ENCODE measurements at places on chromosomes 5 and 9.

- DNase-seq, result no peak
Observed at GRCh38 chr9:131180454-131180853, 55.1 kb downstream of the NUP214 start.

- no peak for DNase-seq
Observed at GRCh38 chr9:126617003-126617822, 3.5 kb downstream of the LMX1B start.

GRCh38 chr9:111648066-111648465 is 13.3 kb upstream of the GNG10 start:
- DNase-seq, result no peak

- no peak for DNase-seq
Observed at GRCh38 chr5:173247510-173247909, 12.5 kb upstream of the NKX2-5 start.

DNA sequence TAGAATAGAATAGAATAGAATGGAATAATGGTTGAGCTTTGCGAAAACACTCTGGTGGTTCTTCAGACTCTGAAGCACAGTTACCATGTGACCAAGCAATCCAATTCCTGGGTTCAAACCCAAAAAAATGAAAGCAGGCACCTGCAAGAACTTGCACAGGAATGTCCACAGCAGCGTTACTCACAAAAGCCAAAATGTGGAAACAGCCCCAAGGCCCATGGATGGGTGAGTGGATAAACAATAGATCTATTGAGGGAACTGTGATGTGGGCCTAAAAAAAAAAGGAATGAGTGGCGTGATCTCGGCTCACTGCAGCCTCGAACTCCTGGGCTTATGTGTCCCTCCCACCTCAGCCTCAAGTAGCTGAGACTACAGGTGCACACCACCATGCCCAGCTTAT is 21.4 kb upstream of the TMEM250 start:
- DNase-seq, result no peak

- DNase-seq, result no peak
Observed at GRCh38 chr9:20040991-20041696, 252.3 kb upstream of the SLC24A2 start.

- peak; percentile 28 for DNase-seq
Observed at GRCh38 chr5:110054240-110054639, 364.5 kb downstream of the MAN2A1 start.

GRCh38 chr9:134743853-134744252 is 102.2 kb downstream of the COL5A1 start:
- no peak for DNase-seq

- peak; percentile 8 for DNase-seq
Observed at GRCh38 chr9:111483439-111483857, 735 bp downstream of the ECPAS start.

GRCh38 chr5:120055858-120056257 is 408.2 kb upstream of the PRR16 start:
- DNase-seq, result no peak

DNA sequence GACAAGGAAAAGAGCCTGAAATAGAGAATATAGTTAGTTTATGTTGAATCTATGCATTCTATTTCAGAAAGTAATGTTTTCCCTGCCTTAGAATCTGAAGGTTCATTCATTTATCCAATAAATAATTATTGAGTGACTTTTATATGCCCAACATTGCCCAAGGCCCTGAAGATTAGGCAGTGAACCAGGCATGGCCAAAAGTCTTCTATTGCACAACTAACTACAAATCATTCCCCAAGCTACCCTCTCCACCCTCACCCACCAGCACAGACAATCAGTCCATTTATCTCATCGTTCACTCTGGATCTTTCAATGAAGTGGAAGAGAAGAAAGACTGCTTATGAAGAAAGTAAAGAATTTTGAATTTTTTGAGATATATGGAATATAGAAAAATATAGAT is 268.4 kb downstream of the PLK2 start:
- DNase-seq, result no peak

- no peak for DNase-seq
Observed at GRCh38 chr5:3835811-3836210, 240.2 kb downstream of the IRX1 start.

DNA sequence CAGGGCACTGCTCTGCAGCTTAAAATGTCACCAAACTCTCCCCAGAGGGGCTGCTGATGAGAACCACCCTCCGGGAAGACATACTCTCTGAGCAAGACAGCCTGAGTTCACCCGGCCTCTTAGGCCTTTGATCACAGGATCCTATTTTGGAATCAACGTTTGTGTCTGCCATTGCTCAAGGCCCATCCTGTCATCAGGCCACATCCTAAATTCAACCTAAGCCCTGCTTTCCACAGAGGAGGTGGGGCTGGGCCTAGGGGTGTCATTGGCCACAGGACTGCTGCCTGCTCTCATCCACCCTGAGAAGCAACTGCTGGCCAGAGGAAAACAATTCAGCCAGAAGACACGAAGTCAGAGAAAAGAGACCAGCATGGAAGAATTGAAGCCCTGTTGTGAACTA is 351.1 kb upstream of the IRX2 start:
- no peak for DNase-seq

DNA sequence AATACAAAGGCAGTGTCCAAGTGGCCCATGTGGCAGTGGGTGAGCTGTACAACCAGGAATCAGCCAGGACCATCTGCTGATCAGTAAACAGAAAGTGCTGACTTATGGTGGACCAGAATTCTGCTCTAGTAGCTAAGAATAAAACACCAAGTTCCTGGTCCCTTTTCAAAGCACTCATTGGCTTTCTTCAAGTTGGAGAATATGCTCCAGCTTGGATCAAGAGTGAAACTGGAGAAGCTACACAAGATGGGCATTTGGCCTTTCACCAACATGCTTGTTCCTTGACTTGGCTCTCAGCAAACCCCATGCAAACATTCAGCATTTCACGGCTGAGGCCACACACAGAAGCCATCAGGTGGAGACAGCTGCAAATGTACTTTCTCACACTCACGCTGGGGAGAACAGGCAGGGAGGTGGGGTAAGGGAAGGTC is 32.1 kb downstream of the MARCHF3 start:
- no peak for DNase-seq

DNA sequence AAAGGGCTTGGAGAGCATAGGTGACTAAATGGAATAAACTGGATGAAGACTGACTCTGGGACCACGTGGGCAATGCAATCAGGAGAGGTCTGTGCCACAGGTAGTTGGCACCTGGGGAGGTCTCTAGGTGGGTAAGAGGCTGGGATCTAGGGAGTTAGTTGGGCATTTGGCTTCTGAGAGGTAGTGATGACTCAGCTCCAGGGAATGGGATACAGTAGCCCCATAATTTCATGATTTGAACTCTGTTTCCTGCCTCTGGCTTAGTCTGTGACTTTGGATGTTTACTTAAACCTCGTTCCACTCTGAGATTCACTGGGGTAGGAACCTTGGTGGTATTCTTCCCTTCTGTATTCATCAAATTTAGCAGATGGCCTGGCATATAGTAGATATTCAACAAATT is 240.8 kb downstream of the KIF4B start:
- no peak for DNase-seq

- no peak for DNase-seq
Observed at GRCh38 chr5:55857247-55857640, 6.1 kb downstream of the IL31RA start.

- no peak for DNase-seq
Observed at GRCh38 chr5:172043865-172044264, 37.4 kb upstream of the FBXW11 start.

DNA sequence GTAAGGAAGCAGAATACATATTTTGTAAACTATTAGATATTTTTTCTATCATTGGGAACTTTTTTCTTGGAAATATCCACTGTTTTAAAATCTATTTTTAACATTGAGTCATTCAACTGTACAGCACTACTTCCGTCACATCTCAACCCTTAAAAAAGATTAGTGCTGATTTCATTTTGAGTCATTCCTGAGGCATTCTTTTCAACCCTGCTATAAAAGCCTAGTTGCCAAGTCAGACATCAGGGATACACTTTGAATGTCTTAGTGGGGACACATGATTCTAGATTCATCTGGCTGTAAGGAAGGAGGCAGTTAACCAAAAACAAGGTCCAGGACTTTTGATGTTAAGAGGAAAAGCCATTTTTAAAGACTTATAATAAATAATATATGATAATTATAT is 160.9 kb downstream of the GIN1 start:
- no peak for DNase-seq

DNA sequence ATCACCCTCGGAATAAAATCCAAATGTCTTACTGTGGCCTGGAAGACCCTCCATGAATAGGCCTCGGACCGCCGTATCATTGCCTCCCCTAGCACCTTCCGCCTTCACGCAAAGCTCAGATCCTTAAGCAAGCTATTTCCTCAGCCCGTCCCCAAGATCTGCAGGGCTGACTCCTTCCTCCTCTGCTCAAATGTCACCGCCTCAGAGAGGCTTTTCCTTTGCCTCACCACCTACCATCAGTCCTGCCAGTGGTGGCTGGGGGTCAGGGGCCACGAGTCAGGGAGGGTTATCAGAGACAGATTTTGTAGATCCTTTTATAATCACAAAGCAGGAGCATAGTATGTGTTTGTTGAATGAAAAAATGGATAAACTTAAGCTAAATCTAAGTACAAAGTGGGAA is 74.4 kb upstream of the KIF2A start:
- DNase-seq, result no peak

- DNase-seq, result no peak
Observed at GRCh38 chr5:154945695-154946301, 4.9 kb downstream of the MRPL22 start.

GRCh38 chr5:74622122-74622521 is 18.4 kb downstream of the ENC1 start:
- no peak for DNase-seq

DNA sequence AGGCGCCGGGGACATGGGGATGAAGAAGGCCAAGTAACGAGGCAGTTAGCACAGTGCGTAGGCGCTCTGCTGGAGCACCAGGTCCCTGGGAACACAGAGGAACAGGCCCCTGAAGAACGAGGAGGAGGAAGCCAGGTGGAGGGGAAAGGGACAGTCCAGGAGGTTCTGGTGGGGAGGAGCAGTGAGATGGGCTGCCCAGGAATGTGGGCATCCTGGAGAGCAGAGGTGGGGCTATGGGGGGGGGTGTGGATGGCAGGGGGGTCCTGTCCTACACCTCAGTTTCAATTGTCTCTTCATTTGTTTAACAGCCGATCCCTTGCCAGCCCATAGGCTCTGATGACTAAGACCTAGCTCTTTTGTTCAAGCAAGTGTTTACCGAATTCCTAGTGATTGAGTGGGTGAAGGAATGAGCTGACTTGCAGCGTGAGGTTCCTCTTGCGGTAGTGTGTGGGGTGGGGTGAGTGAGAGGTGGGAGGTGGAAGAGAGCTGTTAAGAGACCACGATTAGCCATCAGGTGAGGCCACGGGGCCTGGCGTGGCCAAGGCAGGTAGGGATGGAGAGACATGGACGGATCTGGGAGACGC is 8.4 kb upstream of the PHYHD1 start:
- no peak for DNase-seq

DNA sequence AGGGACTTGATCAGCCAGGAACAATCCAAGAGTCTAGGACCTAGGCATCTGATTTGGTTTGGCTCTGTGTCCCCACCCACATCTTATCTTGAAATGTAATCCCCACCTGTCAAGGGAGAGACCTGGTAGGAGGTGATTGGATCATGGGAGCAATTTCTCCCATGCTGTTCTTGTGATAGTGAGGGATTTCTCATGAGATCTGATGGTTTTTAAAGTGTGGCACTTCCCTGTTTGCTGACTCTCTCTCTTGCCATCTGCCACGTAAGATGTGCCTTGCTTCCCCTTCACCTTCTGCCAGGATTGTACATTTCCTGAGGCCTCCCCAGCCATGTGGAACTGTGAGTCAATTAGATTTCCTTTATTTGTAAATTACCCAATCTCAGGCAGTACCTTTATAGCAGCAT is 201.7 kb upstream of the ACTBL2 start:
- no peak for DNase-seq

DNA sequence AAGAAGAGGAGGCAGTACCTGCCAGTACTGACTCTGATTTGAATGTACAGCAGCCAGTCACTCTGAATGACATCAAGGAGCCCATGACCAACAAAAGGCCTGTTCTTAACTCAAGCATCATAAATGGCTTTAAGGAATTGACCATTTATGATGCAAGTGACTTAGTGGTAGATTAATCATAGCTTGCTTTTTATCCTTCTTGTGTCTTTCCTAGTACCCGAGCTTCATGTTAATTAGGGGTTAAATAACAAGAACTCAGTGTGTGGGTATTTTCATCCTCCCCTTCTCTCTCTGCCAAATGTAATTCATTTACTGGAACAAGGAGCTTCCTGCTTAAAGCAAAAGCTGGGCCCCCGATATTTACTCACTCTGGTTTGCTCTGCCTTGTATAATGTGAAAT is 146.5 kb downstream of the UNC13B start:
- no peak for DNase-seq

- DNase-seq, result no peak
Observed at GRCh38 chr9:70477907-70478480, 63.5 kb upstream of the KLF9 start.

DNA sequence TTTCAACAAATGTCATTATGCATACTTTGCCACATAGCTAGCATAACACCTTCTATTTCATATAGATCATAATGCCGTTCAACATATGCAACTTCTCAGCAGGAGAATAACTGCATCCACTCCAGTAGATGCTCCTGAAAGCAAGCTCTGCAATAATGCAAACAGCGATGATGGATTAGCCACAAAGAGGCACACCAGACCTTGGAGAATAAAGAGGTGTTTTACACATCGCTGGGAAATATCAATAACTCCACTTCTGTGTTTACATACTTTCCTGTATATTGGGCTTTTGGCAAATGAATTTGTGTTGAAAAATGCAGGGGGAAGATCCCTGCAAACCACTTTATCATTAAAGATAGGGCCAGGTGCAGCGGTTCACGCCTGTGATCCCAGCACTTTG is 271.5 kb upstream of the PANK3 start:
- no peak for DNase-seq

DNA sequence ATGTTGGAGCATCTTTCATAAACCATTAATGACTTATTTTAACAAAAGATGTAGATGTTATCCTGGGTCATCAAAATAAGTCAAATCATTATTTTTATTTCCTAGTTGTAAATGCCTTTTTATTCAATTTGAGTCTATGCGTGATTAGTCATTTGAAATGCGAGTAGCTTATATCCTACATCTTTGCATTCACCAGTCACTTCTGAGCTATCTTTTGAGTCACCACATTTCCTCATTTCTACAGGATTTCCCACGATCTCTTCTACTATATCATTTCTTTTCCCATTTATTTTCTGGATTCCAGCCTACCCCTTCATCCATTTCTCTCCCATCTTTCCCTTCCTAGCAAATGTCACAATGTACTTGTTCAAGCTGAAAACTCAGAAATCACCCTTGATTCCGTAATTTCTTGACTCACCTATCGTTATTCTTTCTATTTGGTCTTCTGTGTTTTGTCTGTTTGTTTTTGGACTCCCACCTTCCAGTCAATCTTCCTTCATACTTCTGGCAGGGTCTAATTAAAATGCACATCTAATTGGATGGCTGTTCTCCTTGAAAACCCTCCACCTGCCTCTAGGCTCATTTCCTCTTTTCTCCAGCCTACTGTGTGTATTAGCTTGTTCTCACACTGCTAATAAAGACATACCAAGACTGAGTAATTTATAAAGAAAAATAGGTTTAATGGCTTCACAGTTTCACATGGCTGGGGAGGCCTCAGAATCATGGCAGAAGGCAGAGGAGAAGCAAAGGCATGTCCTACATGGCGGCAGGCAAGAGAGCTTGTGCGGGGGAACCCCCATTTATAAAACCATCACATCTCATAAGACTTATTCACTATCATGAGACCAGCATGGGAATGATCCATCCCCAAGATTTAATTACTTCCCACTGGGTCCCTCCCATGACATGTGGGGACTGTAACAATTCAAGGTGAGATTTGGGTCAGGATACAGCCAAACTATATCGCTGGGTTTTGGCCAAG is 112.4 kb downstream of the MEF2C start:
- DNase-seq, result no peak

- DNase-seq, result no peak
Observed at GRCh38 chr9:106801816-106802215, 61.1 kb upstream of the ZNF462 start.
